Effector memory CD4-positive, alpha-beta T cell (primary cell): ENCODE measurements at places on chromosomes 3 and 15.

DNA sequence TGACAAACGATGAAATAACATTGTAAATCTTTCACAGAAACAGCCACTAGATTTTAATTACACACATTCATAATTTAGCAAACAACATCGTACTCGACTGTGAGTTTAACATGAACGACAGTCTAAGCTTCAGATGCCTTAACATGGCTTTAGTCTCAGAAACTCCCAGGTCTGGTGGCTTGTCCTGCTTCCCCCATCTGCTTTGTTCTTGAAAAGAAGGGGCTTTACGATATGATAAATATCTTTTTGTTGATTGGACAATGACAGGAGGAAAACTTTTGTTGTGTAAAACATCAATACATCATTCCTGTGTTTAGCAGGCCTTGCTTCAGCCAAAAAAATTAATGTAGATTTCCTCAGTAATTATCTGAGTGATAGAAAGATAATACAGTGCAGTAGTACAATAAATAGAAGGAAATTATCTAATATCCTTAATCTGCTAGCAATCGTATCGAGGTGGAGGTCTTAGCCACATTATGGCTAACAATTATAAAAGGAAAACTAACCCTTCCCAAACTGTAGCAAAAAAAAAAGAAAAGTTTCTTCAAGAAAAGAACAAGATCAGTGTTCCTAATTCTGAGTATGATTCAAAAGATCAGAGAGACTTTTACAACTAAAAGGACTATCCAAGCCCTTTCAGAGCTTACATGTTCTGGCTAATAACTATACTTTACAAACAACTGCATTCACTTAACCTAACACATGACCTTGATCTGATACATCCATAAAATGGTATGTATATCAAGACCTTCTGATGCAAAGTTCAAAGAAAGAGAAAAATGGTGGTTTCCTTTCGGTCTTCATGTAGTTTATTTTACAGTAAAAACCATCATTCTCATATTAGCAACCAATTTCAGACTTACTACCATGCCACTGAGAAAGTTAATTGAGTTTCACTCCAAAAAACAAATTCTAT is 535.7 kb downstream of the FOXP1 start:
- no peak for DNase-seq

DNA sequence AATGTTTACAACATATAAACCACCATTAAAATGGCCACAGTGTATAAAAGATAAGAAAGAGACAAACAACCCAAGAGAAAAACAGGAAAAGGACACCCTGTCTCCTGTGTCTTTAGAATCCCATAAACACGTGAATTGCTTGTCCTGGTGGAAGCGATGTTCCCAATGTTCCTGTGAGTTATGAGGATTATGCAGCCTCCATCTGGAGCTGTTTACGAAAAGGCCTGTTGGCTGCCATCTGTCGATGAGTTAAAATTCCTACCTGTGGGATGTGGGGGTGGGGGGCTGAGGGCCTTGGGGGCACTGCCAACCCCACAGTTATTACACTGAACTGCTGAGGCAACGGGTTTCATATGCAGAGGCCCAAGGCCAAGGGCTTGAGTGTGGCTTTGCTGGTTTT is 13.6 kb downstream of the NISCH start:
- DNase-seq = no peak

DNA sequence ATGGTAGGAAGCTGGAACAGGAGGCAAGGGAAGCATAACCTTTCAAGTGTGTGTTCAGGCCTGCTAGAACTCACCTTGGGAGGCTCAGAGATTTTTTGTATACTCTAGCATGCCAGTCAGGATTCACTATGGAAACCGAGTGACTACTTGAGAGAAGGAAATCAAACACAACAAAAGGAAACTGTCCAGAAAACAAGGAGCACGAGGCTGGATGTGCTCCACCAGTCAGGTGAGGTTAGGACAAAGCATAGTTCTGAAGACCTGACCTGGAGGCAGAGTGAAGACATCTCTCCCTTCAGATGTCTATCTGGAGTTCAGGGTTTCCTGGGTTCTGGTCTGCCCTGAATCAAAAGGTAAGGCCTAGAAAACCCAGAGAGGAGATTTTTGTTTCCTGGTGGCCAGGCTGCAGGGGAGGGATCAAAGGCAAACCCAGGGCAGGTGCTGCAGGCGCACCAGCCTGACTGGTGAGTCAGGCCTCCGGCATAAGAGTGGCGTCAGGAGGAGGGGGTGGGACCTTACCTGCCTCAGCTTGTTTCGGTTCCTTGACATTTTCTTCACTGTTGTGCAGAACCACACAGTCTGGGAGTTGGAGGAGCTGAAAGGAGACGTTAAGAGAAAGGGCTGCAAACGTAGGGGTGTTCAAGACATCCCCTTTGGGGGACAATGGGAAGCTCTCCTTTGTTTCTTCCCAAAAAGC is 52.2 kb upstream of the OSBPL11 start:
- DNase-seq = no peak

- DNase-seq = no peak
Measured at GRCh38 chr3:11199902-11200845, 45.9 kb downstream of the HRH1 start.

DNA sequence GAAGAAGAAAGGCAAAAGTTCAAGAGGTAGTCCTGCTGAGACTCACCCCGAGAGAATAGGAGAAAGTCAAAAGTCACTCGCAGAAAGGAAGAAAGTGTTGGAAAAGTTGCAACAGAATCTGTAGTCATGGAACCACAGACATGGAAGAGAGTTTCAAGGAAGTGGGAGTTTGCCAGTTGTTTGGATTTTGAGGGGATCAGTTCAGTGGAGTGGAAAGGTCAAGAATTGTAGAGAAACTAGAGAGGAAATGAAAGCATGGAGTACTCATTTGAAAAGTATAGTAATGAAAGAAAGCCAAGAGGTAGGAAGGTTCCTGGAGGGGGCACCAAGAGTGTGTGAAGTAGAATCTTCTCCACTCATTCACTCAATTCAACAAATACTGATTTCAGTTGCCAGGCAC is 34.7 kb downstream of the SPTSSB start:
- DNase-seq = no peak

GRCh38 chr3:143676021-143676420 is 172.2 kb downstream of the SLC9A9 start:
- no peak for DNase-seq

- DNase-seq = no peak
Measured at GRCh38 chr15:51191766-51192165, 97.1 kb upstream of the TNFAIP8L3 start.

DNA sequence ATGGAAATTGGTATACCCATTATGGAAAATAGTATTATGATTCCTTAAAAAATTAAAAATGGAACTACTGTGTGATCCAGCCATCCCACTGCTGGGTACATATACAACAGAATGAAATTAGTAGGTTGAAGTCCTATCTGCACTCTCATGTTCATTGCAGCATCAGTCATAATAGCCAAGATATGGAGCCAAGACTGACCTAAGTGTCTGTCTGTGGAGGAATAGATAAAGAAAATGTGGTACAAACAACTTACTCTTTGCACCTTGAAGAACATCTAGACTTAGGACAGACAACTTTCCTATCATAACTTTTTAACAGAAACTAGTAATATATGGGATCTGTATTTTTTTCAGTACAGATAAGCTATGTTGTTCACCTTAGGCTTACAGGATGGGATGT is 30.0 kb upstream of the PPARG start:
- DNase-seq = no peak

DNA sequence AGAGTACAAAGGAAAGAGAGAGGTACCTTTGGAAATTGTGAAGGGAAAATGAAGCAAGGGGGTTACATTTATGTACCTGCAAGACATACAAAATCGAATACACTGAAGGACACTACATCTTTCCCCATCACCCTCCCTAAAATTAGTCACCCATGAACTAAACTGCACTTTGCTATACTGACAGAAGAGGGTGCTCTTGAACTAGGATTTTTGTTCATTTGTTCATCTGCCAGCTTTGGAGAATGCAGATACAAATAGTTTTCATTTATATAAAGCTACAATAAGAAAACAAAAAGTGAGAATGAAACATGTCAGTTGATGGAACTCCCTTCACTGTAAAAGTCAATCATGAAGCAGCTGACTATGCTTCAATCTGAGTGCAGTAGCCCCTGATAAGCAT is 55.7 kb downstream of the PCCB start:
- DNase-seq = no peak

GRCh38 chr3:141401573-141402475 is 33.5 kb downstream of the ZBTB38 start:
- peak; percentile 51 for DNase-seq

DNA sequence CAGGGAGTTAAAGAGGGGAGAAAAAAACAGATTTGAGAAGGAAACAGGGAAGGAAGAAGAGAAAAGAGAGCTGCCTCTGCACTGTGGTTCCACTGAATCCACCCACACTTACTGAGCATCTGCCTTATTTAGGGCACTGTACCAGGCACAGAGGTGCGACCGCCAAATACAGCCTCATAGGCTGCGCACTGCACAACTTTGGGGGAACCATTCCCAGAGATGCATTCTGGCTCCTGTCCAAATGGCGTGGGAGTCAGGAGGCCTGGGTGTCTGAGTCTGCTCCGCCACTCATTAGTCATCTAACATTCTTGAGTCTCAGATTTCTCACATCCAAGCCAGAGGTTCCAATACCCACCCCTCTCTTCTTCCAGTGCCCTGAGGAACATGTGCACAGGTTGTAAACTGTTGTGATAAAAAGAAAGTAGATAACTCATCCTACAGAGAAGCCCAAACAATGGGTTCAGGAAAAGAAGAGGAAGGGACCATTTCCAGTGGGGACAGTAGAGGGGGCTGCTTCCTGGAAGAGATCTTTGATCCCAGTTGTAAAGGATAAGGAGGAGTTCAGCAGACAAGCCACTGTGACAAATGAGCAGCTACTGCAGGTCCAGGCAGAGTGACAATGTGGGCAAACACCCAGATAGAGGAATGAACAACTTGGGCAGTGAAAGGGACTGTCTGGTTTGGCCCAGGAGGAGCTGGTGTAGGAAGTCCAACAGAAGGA is 254.6 kb downstream of the UACA start:
- DNase-seq = no peak

- DNase-seq = no peak
Measured at GRCh38 chr15:73851689-73852088, 21.7 kb upstream of the TBC1D21 start.

DNA sequence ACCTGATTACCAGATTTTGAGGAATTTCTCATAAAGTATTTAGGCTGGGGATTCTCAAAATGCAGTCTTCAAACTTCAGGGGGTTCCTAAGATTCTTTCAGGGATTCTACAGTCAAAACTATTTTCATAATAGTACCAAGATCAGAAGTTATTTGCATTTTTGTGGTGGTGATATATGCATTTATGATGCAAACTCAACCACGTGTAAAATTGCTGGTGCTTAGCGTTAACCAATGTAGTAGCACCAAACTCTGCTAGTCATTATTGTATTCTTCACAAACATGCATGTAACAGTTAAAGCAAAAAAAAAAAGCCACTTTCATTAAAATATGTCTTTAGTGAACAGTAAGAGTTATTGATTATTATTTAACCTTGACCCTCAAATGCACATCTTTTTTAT is 274.9 kb upstream of the DNAJC19 start:
- DNase-seq = no peak
